Activated CD4-positive, alpha-beta memory T cell treated with anti-CD3 and anti-CD28 coated beads for 36 hours (primary cell): ENCODE measurements at places on chromosomes 12 and 14. TPM values are rescaled to one million over a fixed set of nuclear protein-coding genes. Genes with fewer than 3 reads are reported as not detected.

Gene DPPA3
- not detected for total RNA-seq

Gene LIN7A
- total RNA-seq: not detected

Gene EML5
- 6.2 TPM for total RNA-seq

Gene OR6C65
- not detected for total RNA-seq

Gene KRT85
- not detected for total RNA-seq

Gene MUCL1
- total RNA-seq: not detected

Gene SMOC1
- not detected for total RNA-seq

Gene FAM90A1
- total RNA-seq: 0.41 TPM

Gene PLEKHA5
- 7.4 TPM for total RNA-seq

Gene BCL7A
- total RNA-seq: 3.6 TPM

Gene TMEM179
- not detected for total RNA-seq

Gene DEPDC4
- total RNA-seq: 2.4 TPM

Gene TBX3
- total RNA-seq: not detected

Gene CFAP54
- 0.33 TPM for total RNA-seq

Gene TMPRSS12
- total RNA-seq: not detected

Gene LHX5
- not detected for total RNA-seq

Gene SIX1
- not detected for total RNA-seq

Gene E2F7
- total RNA-seq: 6.0 TPM

Gene LTB4R2
- 9.4 TPM for total RNA-seq

Gene VSIG10
- 7.6 TPM for total RNA-seq

Gene PTPN6
- 324 TPM for total RNA-seq

Gene CCDC197
- 0.69 TPM for total RNA-seq

Gene KNTC1
- total RNA-seq: 136 TPM

Gene GZMH
- total RNA-seq: 67.9 TPM

Gene PTPRB
- not detected for total RNA-seq

Gene GUCY2C
- total RNA-seq: not detected

Gene TAS2R9
- not detected for total RNA-seq

Gene OR4E2
- not detected for total RNA-seq

Gene CIDEB
- total RNA-seq: 22.6 TPM

Gene NRIP2
- total RNA-seq: not detected

Gene KRT73
- total RNA-seq: not detected

Gene LRIG3
- total RNA-seq: not detected

Gene SYT1
- not detected for total RNA-seq

Gene KRT77
- not detected for total RNA-seq

Gene EFS
- not detected for total RNA-seq

Gene HHIPL1
- total RNA-seq: 0.38 TPM

Gene PLCZ1
- total RNA-seq: not detected

Gene TDP1
- 99.3 TPM for total RNA-seq

Gene CLEC9A
- not detected for total RNA-seq

Gene ITGA7
- 4.1 TPM for total RNA-seq

Gene MLXIP
- 19.6 TPM for total RNA-seq

Gene SCFD1
- total RNA-seq: 52.6 TPM

Gene KCTD10
- 40.3 TPM for total RNA-seq

Gene RAD51AP1
- total RNA-seq: 49.7 TPM

Gene ACOT4
- 3.2 TPM for total RNA-seq

Gene KCNC2
- not detected for total RNA-seq

Gene C3AR1
- 0.94 TPM for total RNA-seq

Gene SAMD4A
- 2.4 TPM for total RNA-seq

Gene KRT86
- total RNA-seq: 0.12 TPM

Gene ERG28
- 26.8 TPM for total RNA-seq
